Hematopoietic multipotent progenitor cell treated with erythropoietin and hydrocortisone succinate and interleukin-3 and kit ligand, for 8 days (in vitro differentiated cells): ENCODE measurements at places on chromosomes 12 and 14.

DNA sequence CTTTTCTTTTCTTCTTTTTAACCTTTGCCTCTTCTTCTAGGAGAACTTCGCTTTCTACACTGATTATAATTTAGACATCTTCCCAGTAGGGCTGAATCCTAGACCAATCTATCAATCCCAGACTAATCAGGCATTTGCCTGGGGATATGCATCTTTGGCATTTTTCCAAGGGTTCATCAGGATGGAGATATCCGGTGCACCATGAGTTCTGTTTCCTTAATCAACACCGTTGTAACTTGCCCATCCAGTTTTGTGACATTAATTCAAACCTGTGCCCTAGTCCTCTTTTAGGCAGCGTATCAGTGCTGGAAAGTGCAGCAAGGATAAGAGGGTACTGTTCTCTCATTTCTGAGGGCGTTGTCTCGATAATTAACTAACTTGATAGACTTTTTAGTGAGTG is 617 bp upstream of the MGP start:
- DNase-seq: no peak

DNA sequence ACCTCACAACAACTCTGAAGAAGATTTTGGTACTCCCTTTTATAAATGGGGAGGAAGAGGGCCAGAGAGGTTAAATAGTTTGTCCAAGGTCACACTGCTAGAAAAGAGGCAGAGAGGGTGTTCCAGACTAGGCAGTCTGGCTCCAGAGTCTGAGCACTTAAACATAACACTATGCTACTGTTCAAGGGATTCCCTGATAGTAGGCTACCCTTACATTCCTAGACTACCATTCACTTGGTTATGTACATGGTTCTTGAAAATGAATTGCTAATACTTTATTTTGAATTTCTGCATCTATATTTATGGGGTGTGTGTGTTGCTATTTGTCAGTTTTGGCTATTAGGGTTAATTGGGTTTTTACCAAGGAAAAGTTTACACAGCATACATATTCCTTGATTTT is 7.2 kb downstream of the GNS start:
- no peak for DNase-seq

DNA sequence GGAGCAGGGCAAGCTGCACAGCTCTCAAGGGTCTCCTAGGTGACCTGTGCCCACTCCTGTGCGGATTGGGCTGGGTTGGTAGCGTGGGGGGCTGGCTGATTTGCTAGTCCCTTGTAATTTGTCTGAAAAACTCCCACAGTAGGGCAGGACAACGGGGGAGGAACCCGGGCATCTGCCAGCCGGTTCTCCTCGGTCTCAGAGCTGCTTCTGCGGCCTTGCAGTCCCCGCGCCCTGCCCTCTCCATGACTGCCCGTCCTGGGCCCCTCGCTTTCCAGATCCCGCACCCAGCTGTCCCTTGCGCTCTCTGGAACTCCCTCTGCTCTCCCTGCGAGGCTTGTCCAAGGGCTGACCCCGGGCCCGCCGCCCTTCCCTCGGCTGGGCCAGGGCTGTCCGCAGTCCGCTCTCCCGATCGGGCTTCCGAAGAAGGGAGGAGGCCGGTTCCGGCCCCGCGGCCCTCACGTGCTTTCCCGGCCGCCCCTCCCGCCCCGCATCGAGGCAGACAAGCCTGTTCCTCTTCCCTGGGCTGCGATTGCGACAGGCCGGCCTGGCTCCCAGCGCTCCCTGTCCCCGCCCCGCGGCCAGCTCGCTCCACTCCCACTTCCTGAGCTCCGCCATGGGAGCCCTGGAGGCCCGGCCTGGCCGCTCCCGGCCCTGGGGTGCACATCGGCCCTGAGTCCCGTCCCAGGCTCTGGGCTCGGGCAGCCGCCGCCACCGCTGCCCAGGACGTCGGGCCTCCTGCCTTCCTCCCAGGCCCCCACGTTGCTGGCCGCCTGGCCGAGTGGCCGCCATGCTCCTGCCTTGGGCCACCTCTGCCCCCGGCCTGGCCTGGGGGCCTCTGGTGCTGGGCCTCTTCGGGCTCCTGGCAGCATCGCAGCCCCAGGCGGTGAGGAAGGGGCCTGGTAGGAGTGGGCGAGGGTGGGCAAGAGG is at the start of gene LTBR:
LTBR (plus strand) TSS at position 591 of the 927 bp plus-strand sequence; CDS start at position 788, 197 bp downstream.
- DNase-seq: peak; percentile 67

GRCh38 chr12:105978276-105978675 is 160.5 kb downstream of the NUAK1 start:
- DNase-seq: no peak

- DNase-seq: peak; percentile 33
These were observed 223.3 kb downstream of the CHST11 start for GRCh38 chr12:104680070-104680469.

- DNase-seq: no peak
These were observed 1054.2 kb upstream of the FOXG1 start for GRCh38 chr14:27712364-27712763.

DNA sequence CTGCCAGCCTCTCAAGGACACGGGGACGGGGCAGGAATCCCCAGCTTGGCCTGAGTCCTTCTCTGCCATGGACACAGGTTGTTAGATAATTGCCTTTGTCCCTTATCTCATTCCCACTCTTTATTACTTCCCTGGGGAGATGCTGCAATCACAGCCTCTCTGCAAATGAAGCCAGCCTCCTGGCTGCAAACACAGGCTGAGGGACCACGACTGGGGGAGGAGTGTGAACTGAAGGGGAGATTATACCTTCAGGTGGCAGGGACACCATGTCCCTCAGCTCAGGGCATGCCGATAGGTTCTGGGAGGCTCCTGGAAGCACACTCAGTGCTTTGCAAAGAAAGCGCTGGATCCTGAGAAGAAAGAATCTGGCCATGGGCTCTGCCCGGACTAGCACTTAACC is 16.1 kb upstream of the CHGA start:
- no peak for DNase-seq

DNA sequence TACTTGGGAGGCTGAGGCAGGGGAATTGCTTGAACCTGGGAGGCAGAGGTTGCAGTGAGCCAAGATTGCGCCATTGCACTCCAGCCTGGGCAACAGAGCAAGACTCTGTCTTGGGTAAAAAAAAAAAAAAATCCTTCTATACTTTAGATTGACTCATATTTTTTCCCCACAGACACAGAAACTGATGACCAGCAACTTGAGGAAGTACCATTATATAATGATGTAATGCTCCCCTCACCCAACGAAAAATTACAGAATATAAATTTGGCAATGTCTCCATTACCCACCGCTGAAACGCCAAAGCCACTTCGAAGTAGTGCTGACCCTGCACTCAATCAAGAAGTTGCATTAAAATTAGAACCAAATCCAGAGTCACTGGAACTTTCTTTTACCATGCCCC is 24.3 kb upstream of the SNAPC1 start:
- no peak for DNase-seq

- DNase-seq: no peak
These were observed 10.4 kb upstream of the FBLN5 start for GRCh38 chr14:91957876-91958313.

GRCh38 chr12:64034901-64035576 is 187.1 kb downstream of the KICS2 start:
- DNase-seq: no peak

GRCh38 chr12:67662910-67663538 is 14.5 kb downstream of the DYRK2 start:
- no peak for DNase-seq

DNA sequence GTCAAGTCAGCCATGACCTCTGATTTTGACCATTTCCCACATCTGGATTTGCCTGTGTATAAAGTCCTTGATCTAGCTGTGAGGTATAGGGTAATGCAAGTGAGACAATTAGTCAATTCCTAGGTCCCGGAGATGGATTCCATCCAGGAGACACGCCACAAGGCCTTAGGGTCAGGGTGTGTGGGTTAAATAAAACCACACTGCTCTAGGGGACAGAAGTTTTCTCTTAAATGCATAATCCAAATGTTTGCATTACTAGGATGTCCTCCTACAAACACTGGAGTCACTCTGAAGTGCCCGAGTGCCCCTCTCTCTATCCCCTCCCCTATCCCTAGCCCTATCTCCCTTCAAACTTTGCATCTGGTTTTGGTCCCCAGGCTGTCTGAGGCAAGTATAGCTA is 26.8 kb downstream of the LRIG3 start:
- no peak for DNase-seq

GRCh38 chr14:31909977-31910376 is 167.1 kb upstream of the ARHGAP5 start:
- DNase-seq: no peak

GRCh38 chr14:48710133-48710532 is 876.0 kb downstream of the RPS29 start:
- DNase-seq: no peak

- no peak for DNase-seq
These were observed 18.3 kb upstream of the OXA1L start for GRCh38 chr14:22748206-22748605.

DNA sequence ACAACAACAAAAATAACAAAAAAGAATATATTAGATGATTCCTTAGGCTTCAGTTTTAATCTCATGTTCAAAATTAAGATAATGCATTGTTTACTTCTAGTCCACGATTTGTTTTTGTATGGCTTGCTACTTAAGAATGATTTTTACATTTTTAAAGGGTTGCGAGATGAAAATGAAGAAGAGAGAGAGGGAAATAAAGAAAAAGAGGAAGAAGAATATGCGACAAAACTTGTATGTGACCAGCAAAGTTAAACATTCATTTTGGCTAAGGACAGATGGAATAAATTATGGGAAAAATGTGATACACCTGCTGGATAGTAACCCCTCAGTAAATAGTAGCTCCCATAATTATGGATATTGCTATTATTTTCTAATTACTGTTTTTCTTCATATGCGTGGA is 1.2 kb upstream of the GIT2 start:
- DNase-seq: peak; percentile 3

- no peak for DNase-seq
These were observed 141.3 kb downstream of the PRKCH start for GRCh38 chr14:61462566-61463193.

GRCh38 chr12:65324056-65324455 is 45.6 kb downstream of the MSRB3 start:
- no peak for DNase-seq

- no peak for DNase-seq
These were observed 86.5 kb downstream of the SLC25A47 start for GRCh38 chr14:100409651-100410050.

DNA sequence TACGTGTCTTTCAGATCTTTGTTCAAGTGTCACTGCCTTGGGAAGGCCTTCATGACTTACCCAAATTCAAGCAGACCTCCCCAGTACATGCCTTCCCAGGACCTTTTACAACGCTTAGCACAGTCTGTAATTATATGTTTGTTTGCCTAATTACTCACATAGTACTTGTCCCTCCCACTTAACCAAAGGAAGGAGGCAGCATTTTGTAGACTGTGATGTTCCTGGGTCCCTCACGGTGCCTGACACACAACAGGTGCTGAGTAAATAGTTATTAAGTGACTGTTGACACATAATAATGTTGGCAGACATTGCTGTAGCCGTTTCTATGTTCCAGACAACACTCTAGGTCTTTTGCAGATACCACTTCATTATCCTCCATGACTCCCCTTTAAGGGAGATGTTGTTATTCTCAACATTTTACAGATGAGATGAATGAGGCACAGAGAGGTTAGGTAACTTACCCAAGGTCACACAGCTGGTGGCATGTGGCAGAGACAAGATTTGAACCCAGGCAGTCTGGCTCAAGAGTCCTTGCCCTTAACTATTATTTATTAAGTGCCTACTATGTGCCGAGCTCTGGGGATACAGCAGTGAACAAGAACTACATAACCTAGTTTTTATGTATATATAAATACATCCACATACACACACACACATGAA is 130.7 kb downstream of the PHETA1 start:
- no peak for DNase-seq

DNA sequence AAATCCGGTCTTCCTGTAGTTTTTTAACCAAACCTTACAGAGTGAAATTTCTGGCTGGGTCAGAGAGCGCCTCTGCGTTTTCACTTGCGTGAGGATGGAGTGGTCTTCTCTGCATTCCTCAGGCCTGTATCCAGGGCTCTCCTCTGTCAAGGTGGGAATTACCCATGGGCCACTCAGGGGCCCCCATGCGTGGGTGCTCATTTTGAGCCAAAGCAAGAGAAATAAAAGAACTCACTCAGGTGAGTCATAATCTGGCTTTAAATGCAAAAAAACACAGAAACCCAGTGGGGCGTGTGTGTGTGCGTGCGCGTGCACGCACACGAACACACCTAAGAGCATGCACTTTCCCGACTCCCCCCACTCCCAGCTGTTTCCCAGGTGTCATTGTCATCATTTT is 104.0 kb upstream of the PWP1 start:
- no peak for DNase-seq

GRCh38 chr12:21155522-21156351 is 24.7 kb downstream of the SLCO1B1 start:
- DNase-seq: no peak

GRCh38 chr14:22713631-22713950 is 52.9 kb upstream of the OXA1L start:
- no peak for DNase-seq

DNA sequence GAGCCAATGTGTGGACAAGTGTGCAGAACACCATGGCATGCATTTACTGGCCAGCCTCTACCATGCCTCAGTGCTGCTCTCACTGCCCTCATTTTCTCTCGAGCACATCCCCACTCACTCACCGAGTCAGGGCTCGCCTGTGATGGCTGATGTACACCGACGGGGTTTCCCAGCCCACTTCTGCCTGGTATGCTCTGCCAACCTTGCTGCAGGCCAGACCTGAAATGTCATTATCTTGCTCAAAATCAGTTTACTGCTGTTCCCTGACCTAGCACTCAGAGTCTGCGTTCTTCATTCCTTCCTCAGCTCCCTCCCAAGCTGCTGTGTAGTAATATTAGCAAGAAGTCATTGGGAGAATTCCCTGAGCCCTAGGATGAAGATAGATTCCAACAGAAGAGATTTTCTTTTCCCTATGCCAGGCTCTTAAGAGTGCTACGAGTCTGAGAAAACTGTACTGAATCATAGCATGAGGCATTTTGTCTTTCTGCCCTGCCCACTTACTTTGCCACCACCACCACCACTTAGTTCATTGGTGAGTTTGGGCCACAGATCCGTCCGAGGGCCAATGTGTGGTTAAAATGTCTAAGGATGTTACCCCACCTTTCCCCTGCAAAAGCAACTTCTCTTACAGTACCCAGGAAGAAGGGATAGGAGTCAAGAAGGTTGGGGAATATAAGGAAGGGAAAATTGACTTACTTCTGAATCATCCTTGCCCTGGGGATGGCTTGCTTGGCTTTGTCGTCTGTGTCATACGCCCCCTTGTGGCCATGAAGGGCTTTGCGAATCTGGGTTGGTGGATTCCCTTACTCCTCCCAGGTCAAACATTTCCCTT is 51.0 kb downstream of the BMAL2 start:
- peak; percentile 79 for DNase-seq
